Peyer's patch (tissue), 4 donors: ENCODE measurements at places on chromosomes 1 and 21. TPM values are rescaled to one million over a fixed set of nuclear protein-coding genes. Genes with fewer than 3 reads are reported as not detected.
A peak's percentile ranks its signal among the peaks of the same experiment; 100 is the strongest.

The SAMD11 gene
- 2.4 TPM for total RNA-seq

The CRP gene
- not detected for total RNA-seq

The MGST3 gene
- total RNA-seq = 504 TPM

The SRGAP2B gene
- total RNA-seq = 2.5 TPM

The SERINC2 gene
- total RNA-seq = 227 TPM

The TTC24 gene
- total RNA-seq = not detected

The PLA2G2C gene
- 1.0 TPM for total RNA-seq

The PODN gene
- 13.5 TPM for total RNA-seq

The ERICH3 gene
- 2.5 TPM for total RNA-seq

The ZNF697 gene
- 5.0 TPM for total RNA-seq

The KRTAP12-2 gene
- not detected for total RNA-seq

DNA sequence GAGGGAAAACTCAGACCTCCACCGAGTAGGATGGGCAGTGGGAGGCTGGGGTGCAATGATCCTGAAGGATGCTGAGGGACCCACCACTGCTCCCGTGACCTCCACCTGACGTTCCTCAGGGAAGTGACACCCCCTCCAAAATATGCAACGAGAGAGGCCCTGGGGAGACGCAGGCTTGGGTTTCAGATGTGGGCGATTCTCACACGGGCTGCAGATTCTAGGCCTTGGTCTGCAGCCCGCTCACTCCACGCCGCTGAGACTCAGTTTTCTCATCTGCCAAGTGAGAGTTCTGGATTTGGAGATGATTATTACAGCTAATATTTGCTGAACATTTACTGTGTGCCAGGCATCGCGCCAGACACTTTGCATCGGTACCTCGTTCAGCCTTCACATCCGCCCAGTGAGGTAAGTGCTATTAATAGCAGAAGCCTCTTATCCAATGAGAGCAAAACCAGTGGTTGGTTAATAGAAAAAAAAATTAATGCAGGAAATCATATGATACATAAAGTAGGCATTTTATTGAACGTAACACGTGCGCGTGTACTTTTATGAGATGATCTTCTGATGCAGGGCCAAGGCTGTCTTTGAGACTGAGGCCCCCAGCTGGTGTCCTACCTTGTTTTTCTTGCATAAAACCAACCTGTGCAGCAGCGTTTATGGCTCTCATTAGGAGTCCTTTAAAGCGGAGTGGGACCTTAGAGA, 102.0 kb upstream of the RUNX3 start:
- no peak for DNase-seq

DNA sequence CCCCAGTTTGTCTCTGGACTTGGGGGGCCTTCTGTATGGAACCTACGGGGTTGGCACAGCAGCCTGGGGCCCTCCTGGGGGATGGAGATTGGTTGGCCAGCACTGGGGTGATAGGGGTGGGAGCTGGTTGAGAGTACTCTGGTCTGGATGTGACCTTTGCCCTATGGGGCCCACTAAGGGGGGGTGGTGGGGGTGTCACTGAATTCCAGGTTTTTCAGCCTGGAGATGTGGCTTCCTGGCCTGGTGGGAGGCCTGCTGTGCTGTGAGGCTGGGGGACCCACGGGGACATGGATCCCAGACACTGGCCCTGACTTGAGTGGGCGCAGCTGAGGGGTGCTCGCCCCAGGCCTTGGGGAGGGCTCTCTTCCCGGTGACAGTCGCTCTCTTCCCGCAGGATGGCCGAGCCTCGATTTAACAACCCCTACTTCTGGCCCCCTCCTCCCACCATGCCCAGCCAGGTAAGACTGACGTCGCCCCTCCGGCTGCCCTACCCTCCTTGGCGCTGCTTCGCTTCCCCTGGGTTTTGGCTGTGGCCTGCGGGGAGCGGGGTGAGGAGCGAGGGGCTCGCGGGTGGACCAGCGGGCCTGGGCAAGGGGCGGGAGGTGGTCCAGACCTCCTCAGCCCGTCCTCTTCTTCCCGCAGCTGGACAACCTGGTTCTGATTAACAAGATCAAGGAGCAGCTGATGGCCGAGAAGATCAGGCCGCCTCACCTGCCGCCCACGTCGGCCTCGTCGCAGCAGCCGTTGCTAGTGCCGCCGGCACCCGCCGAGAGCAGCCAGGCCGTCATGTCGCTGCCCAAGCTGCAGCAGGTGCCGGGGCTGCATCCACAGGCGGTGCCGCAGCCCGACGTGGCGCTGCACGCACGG, 19.6 kb downstream of the ZNF362 start:
- no peak for DNase-seq

- no peak for DNase-seq
Measured at GRCh38 chr1:236677641-236678235, 8.6 kb upstream of the ACTN2 start.

- DNase-seq = peak; percentile 52
Measured at GRCh38 chr1:25727635-25728286, 72.2 kb upstream of the SELENON start.

- no peak for DNase-seq
Measured at GRCh38 chr1:203461717-203462116, 13.9 kb upstream of the PRELP start.

- no peak for DNase-seq
Measured at GRCh38 chr21:34809822-34810221, 141.0 kb downstream of the CLIC6 start.

- no peak for DNase-seq
Measured at GRCh38 chr1:168960595-168960994, 145.9 kb upstream of the ATP1B1 start.

GRCh38 chr21:40186045-40186444, 318.8 kb downstream of the PCP4 start:
- DNase-seq = no peak

DNA sequence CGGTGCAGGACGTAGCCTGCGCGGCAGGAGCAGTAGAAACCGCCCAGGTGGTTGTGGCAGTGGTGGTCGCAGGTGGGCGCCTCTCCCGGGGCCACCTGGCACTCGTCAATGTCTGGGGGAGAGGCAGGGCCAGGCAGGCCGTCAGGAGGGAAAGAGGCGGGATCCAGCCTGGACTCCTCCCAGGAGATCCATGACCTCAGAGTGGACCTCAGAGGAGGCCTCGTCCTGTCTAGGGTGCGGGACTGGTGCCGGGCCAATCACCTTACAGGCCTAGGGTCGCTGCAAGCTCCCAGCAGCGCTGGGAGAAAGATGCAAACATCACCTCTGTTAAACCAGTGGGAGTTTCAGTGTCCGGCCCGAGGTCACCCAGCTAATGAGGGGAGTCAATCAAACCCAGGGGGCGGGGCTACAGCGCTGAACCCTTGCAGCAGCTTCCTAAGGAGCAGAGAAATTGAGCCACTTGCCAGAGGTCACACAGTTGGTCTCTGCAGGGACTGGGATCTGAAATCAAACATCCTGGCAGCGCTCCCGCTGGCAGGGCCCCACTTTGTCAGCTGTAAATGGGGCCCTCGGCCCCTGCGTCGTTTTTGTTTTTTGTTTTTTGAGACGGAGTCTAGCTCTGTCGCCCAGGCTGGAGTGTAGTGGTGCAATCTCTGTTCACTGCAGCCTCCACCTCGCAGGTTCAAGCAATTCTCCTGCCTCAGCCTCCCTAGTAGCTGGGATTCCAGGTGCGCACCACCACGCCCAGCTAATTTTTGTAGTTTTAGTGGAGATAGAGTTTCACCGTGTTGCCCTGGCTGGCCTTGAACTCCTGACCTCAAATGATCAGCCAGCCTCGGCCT, 1.4 kb downstream of the MASP2 start:
- DNase-seq = no peak

- DNase-seq = no peak
Measured at GRCh38 chr1:16014509-16015482, 3.0 kb downstream of the HSPB7 start.
